ENCODE measurements at places on chromosomes 16 and 17.

DNA sequence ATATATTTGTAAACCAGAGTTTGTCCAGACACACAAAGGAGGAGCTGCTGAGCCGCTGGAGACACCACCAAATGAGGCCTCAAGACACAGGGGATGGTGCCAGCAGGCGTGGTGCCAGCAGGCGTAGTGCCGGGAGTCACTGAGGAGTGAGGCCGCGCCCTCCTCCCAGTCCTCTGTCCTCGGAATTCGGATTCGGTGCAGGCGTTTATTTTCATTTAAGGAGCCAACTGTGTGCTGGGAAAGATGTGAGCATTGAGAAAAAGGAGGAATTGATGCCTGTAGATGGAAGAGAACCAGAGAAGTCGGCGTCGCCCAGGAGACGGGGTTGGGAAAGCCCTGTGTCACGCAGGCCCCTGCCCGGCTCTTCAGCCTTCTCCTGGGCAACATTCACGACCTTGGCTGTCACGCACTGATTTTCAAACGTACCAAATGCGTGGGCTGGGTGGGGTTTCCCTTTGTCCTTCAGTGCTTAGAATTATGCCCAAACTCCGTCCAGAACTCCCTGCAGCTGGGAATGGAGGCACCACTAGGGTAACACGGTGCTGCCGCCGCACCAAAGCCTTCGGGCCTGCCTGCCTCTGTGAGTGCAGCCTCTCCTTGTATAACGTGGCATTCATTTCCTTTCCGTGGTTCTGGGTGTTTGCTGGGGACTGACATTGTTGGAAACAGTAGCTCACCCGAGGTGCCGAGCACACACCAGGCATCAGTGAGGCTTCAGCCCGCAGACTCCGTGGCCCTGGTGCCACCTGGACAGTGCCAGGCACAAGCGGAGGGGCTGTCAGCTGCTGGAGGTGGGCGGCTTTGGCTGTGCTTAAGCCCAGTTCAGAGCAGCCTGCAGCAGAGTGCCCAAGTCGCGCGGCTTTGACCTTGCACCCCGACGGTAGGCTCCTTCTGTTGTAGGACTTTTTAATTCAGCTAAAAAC lies 49.0 kb upstream of the CHMP6 start:
- DNase-seq = no peak

GRCh38 chr16:51949282-51949681 lies 597.7 kb downstream of the TOX3 start:
- no peak for DNase-seq

- DNase-seq = no peak
Measured at GRCh38 chr16:28880589-28880915, 2.3 kb downstream of the ATP2A1 start.

- no peak for DNase-seq
Measured at GRCh38 chr16:46894036-46894672, 10.0 kb downstream of the GPT2 start.

DNA sequence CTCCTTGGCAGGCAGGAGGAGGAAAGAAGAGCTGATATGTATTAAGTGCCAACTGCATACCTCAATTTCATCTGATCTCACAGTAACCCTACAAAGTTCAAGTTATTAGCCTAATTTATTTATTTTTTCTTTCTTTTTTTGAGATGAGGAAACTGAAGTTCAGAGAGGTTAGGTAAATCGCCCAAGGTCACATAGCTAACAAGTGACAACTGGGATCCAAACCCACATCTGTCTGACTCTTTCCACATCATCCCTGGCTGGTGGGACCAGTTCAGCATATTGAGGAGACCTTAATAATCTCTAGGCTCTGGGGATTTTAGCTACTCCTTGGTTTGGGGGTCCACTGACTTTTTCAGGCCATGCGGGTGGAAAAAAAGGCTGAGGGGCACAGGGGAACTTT lies 60.9 kb downstream of the CYB5B start:
- no peak for DNase-seq

GRCh38 chr17:40062329-40063186 lies at the start of gene THRA:
THRA (plus strand) TSS chr17:40062965; CDS start chr17:40074489, 11,524 bp downstream.
- DNase-seq = no peak

DNA sequence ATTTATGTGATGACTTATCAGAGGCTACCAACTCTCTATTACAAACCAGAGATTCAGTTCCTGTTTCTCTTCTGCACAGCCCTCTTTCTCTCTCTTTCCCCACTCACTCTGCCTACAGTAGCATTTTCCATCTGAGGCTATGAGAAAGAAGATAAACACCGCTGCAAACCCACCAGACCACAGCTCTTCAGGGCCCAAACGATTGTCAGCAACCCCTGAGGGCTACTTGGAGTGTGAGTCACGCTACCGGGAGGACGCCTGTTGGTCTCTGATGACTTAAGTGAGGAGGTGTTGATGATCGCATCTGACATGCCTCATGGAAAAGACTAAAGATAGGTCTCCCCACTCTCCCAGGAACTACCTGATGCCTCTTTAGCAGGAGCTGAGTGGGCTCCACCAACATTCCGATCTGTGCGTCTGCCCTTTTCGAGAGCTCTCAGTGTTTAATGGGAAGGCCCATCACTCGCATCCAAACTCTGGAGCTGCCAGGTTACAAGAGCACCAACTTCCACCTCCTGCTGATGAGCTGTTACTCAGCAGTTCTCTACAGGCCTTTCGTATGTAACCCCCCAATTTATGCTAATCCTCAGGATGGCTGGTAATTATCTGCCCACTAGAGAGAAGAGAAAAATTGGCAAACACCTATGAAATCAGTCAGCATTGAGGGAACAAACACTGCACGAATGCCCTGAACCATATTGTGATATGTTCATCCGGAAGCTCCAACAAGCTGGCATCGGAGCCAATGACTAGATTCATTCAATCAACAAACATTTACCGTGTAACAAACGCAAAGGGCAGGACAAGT lies 9.2 kb downstream of the GRIN2A start:
- DNase-seq = no peak

DNA sequence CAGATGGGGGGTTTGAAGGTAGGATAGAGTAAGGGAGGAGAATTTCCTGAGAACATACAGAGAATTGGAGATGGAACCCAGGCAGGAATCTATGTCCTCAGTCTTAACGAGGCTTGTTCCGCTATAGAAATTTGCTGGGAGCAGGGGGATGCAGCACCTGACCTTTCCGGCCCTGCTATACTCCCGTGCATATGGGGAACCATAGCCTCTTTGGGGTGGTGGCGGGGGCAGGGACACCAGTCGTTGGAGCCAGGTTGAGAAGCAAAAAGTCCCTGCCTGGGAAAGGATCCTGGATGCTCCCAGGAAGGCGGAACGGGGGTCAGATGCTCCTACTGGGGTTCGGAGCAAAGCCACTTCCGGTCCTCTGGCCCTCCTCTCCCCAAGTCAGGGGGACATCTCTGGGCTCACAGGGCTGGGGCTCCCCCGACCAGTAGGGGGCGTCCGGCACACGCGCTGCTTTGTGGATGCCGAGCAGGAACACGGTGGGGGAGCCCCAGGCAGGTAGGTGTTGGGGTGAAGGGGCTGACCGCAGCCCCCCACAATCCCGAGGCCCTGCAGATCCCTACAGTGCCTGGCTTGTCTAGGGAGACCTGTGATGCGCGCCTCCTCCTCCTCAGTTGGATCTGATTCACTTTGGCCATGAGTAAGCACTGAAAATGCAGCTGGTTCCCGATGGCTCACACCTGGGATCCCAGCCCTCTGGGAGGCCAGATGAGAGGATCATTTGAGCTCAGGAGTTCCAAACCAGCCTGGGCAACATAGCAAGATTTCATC lies 15.5 kb upstream of the TFAP4 start:
- no peak for DNase-seq

- no peak for DNase-seq
Measured at GRCh38 chr17:34173241-34173640, 81.8 kb upstream of the CCL2 start.

GRCh38 chr16:12291989-12292759 lies 315.6 kb downstream of the SNX29 start:
- no peak for DNase-seq

DNA sequence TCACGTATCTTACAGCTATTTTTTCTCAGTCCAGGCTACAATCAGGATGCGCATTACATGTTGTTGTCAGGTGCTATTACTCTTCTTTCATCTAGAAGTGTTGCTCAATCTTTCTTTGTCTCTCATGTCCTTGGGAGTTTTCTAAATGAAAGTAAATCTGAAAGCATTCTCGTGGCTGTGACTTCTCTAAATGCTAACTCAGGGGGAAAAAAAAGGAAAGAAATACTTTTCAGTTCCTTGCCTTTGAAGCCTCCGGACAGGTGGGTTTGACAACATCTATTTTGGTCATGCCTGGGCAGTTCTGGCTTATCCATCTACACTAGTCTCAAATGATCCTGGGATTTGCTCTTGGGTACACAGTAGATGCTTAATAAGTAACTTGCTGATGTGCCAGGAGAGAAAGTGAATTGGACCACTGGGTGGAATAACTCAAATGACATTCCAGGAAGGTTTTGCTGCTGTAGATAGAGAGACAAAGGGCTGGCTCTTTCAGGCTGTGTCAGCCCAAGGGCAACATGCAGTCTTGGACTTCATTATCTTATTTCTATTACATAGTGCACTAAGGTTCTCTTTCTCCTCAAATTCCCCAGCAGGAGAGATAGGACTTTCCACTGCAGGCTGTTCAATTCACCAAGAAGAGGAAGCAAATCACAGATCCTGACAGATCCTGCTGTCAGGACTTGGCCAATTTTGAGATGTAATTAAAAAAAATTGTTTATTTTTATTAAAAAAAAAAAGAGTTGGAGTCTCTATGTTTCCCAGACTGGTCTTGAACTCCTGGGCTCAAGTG lies 63.6 kb upstream of the NFAT5 start:
- DNase-seq = no peak

GRCh38 chr16:75758215-75758614 lies 31.9 kb upstream of the CPHXL start:
- DNase-seq = no peak

GRCh38 chr16:11066261-11066870 lies 122.0 kb downstream of the CLEC16A start:
- no peak for DNase-seq

DNA sequence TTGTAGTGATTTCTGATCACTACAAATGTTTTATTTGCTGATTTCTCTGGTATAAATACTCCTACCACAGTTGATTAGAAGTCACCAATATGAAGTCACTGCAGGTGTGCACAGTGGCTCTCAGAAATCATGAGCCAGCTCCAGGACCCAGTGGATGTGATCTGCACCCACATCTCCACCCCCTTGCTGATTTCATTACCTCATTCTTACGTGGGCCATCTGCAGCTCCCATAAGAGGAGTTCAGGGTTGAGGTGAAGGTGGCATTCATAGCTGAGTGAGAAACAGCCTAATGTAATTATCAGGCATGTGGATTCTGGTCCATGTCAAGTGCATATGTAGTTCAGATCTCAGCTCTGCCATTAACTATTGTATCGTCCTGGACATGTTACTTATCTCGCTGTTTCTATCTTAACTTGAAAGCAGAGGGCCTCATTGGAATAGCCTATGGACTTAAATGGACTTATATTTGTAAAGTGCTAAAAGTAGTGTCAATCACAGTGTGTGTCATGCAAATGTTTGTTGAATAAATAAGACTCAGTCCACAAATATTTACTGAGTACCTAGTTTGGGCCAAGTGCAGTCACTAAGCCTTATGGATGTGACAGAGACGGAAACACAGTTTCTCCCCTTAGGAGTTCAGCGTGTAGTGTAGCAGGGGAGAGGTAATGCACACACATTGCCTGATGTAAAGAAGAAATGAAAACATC lies 40.7 kb upstream of the ZKSCAN2 start:
- DNase-seq = no peak

- no peak for DNase-seq
Measured at GRCh38 chr16:15644267-15644961, 1.5 kb upstream of the MARF1 start.

GRCh38 chr17:13484020-13484419 lies 117.7 kb downstream of the HS3ST3A1 start:
- no peak for DNase-seq

- DNase-seq = peak; percentile 58
Measured at GRCh38 chr16:19502395-19503131, 19.3 kb downstream of the GDE1 start.
